Left ventricle myocardium superior (tissue), 1 donor: ENCODE measurements at places on chromosomes 11 and 22.

- peak; percentile 33 for DNase-seq
Observed at GRCh38 chr11:100830274-100830673, 143.2 kb downstream of the ARHGAP42 start.

DNA sequence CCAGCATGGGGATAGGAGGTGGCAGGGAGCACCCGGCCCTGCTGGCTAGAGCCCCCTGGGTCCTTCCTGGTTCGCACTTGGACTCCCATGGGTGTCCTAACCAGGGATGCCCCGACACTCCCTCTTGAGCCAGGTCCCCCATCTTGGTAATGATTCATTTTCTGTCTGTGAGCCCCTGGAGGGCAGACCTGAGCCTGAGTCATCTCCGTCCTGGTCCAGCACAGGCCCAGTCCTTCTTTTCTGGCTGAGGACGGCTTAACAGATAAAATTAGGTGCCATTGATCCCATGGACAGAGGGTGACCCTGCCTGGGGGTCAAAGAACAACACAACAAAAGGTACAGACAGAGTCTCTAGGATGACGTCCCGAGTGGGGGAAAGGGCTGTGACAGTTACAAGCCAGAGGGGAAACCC lies 3.5 kb downstream of the RHOD start:
- no peak for DNase-seq

DNA sequence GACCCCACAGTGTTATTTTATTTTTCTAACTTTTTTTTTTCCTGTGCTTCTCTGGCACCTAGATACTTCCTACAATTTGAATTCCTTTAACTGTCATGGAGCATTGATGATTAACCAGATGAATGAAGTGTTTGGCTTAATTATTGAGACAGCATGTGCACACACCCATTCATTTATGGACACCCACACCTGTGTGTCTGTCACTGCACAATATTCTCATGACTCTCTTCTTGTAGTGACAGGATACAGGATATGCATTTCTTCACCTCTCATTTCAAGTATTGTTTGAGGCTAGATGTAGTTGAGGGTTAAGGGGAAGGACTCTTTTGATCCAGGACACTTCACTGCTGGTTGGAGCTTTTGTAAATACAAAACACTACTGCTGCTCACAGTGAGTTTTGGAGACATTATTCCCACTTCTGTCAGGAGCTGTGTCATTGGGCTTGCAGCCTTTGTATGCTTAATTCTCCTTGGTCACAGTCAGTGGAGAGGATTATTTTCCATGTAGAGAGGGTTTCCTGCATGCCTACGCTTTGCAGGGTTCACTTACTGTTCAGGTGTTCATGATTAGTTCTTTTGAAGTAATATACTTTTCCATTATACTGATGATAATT lies 33.5 kb downstream of the SPECC1L start:
- DNase-seq, result no peak

DNA sequence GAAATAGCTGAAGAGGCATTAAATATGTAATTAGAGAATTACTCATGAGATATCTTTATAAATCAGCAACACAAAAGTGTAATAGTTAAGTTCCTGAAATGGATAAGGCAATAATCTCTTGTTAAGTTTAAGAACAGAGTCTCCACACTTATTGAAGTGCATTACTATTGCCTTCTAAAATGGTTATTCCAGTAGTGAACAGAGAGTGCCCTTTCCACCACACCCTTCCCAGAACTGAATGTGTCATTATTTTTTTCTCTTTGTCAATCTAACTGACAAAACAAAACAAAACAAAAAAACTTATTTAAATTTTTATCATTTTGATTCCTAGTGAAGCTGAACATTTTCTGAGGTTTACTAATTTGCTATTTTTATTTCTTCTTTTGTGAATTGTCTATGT lies 9.2 kb upstream of the PRRG4 start:
- DNase-seq, result no peak

GRCh38 chr11:35338921-35339320 lies 80.4 kb downstream of the SLC1A2 start:
- DNase-seq, result no peak

GRCh38 chr11:121696177-121696871 lies 243.6 kb upstream of the SORL1-AS1 start:
- DNase-seq, result peak; percentile 32

GRCh38 chr11:33017478-33017877 lies 1.8 kb downstream of the DEPDC7 start:
- no peak for DNase-seq

DNA sequence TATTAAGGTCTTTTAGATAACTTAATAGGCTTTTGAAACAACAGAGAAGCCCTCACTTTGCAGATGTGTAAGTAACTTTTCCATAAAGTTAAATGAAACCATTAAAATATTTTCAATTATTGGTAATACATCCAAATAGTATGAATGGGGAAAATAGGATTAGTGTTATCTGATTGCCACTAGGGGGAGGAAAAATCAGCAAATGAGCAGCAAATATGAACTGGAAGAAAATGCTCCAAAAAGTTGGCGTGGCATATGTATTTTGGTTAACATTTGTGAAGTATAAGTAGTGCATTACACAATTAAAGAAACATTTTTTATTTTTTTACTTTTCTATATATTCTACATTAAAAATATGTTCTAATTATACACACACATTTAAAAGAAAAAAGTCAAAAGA lies 259.8 kb upstream of the ANO5 start:
- DNase-seq, result no peak

DNA sequence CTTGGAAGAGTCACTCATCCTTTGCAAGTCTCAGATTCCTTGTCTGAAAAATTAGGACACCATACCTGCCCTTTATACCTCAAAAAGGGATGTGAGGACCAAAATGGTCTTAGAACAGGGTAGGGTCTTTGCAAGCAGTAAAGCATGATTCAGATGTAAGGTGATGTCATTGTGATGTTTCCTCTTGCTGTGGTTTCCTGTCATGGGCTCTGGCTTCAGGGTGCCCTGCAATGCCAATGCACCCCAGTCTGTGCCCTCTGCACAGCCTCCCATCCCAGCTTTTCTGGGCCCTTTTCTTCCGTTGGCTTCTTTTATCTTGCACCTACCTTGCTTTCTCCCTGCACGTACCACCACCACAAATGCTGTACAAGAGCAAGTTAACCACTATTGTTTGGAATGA lies 87.8 kb upstream of the NNMT start:
- DNase-seq, result no peak

DNA sequence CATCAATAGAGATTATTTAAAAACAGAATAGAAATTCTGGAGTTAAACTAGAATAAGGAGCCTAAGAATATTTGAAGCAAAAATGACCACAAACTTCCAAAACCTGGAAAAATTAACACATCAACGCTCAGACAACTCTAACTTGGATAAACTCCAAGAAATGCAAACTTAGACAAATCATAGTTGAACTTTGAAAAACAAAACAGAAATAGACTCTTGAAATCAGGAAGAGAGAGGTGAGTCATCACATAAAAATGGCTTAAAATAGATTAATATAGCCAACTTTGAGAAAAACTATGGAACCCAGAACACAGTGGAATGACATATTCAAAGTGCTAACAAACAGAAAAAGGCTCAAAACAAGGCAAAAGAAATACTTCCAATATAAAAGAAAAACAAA lies 974.2 kb downstream of the JRKL start:
- DNase-seq, result no peak

GRCh38 chr11:85827748-85828639 lies 17.1 kb upstream of the SYTL2 start:
- DNase-seq, result no peak

DNA sequence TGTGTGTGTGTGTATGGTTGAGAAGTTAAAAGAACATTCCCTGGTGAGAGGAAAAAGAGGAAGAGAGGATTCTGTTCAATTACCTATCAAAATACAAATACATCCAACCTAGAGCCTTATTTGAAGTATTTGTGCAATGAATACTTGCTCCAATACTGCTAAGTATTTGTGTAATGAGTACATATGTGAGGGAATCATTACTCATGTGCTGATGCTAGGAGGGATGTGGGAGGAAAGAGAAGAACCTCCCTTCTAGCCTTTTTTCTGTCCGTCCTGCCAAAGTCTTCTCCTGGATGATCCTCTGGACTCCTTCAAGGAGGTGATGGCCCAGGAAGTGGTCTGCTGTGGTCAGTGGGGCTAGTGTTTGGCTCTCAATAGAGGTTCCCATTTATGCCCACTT lies 36.0 kb upstream of the ACCSL start:
- no peak for DNase-seq

DNA sequence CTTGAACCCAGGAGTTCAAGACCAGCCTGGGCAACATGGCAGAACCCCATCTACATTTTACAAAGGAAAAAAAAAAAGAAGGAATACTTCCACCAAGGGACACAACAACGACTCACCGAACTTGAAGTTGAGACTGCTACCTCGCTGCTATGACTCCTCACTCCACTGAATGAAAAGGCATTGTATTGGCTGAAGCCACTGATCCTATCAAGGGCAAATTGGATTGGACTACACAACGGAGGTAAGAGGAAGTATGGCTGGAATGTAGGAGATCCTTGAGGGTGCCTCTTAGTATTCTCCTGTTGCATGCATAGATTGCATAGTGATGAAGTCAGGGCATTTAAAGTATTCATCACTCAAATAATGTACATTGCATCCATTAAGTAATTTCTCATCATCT lies 97.9 kb downstream of the CWF19L2 start:
- no peak for DNase-seq

DNA sequence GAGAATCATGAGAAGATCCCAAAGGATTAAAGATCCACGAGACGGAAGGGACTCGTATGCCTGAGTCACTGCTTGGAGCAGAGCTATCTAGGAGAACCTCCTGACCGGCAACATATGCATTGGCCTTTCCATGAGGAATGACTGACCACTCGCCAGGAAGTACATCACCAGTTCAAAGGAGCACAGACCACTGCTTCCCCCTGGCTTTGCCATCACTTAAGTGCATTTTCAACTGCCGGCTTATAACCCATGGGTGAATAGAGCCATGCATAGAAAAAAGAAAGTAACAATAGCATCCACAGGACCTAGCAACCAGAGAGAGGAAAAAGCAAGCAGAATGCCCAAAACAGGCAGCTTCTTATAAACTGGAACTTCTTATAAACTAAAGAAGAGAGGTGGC lies 98.3 kb upstream of the ZC3H12C start:
- DNase-seq, result no peak

- DNase-seq, result no peak
Observed at GRCh38 chr11:29282088-29282487, 734.7 kb downstream of the KCNA4 start.

DNA sequence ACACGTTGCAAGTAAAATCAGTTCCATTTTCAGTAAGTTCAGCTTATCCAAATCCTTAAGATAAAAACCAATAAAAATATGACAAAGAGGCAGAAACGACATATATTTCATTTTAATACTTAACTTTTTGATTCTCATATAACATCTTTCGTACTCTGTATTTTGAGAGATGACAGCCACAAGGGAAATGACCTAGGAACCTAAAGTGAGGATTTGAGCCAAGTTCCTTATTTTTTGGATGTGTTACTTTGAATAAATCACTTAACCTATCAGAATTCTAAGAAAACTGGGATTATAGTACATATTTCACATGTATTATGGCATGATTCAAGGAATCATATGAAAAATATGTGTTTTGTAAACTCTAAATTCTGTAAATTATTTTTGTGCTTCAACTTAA lies 143.6 kb upstream of the TRPC6 start:
- no peak for DNase-seq

- no peak for DNase-seq
Observed at GRCh38 chr22:44459041-44459440, 39.0 kb downstream of the RTL6 start.

- DNase-seq, result no peak
Observed at GRCh38 chr11:113991718-113992458, 17.0 kb downstream of the HTR3A start.

- DNase-seq, result peak; percentile 77
Observed at GRCh38 chr22:20583471-20583922, 76.1 kb downstream of the MED15 start.

GRCh38 chr11:120556797-120557196 lies 45.2 kb downstream of the GRIK4 start:
- no peak for DNase-seq

GRCh38 chr11:80538040-80538439 lies 1097.2 kb upstream of the TENM4 start:
- DNase-seq, result no peak

GRCh38 chr22:27748751-27749191 lies 52.8 kb downstream of the MN1 start:
- no peak for DNase-seq

GRCh38 chr22:41491374-41492100 lies 22.6 kb downstream of the ACO2 start:
- no peak for DNase-seq

DNA sequence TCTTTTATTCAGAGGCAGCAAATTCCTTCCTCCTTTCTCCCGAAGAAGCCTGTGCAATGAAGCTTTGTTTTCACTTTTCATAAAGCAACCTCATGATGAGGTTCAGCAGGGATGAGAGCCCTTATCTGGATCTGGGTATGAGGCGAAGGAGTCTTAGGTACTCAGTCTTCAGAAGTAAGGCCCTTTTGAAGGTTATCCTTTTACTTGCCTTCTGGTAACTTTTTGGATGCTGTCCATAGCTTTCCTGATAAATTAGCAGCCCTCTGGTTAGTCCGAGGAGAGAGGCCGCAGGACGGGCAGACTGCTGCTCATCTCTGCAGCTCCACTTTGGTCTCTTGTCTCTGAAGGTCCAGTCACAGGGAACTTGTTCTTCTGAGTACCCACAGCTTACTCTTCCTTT lies 1.1 kb downstream of the TRIM22 start:
- DNase-seq, result no peak

- DNase-seq, result no peak
Observed at GRCh38 chr11:94149431-94150017, 20.9 kb downstream of the PANX1 start.

DNA sequence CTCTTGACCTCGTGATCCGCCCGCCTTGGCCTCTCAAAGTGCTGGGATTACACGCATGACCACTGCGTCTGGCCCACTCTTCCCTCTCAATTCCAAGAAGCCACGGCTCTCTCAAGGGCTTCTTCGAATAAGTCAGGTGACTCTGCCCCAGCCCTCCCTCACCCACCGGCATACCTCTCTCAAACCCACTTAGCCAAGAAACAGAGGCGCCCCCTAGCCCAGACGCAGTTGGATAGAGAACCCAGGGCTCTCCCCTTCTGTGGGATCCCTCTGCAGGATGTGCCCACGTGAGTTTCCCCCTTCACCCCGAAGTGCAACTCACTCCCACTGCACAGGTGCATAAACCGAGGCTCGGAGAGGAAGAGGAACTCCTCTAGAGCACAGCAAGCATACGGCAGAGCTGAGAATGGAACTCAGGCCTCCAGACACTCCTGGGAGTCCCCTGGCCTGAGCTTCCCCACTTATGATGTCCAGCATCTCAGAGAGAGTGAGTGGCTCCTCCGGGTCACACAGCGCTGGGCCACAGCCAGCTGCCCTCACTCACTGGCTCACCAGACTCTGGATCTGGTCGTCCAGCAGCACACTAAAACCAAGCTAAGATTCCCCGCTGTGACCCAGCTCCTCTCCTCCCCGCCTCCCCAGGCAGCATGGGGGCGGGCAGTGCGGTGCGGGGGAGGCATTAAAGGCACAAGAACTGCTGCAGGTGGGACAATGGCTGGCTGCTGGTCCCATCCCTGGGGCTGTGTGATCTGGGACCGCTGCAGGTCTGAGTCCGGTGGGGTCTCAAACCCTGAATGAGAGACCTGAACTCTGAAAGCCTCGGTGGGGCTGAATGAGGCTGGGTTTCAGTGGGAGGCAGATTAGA lies 16.8 kb upstream of the RGL4 start:
- DNase-seq, result peak; percentile 23

- DNase-seq, result no peak
Observed at GRCh38 chr22:20071524-20071972, 8.5 kb upstream of the DGCR8 start.

GRCh38 chr11:106998116-106998915 lies 20.0 kb downstream of the GUCY1A2 start:
- DNase-seq, result no peak
